ENCODE measurements at places on chromosomes 7 and 10. TPM values are rescaled to one million over a fixed set of nuclear protein-coding genes. Genes with fewer than 3 reads are reported as not detected.

Gene ITGA8
- total RNA-seq = 6.1 TPM

Gene BCL7B
- 59.0 TPM for total RNA-seq

Gene ELOVL3
- not detected for total RNA-seq

Gene TBXAS1
- 8.4 TPM for total RNA-seq

Gene SLC37A3
- 57.6 TPM for total RNA-seq

Measured in left colon (tissue), 2 donors.